Stimulated activated CD8-positive, alpha-beta memory T cell treated with anti-CD3 and anti-CD28 coated beads, Interleukin-4, amount 100 ng/mL, for 24 hours (primary cell): ENCODE measurements at places on chromosomes 5 and 9.

- DNase-seq, result no peak
Observed at GRCh38 chr5:107419498-107419897, 251.2 kb downstream of the EFNA5 start.

GRCh38 chr5:14142202-14142826 lies 828 bp upstream of the TRIO start:
- DNase-seq, result no peak

GRCh38 chr9:117355542-117355941 lies 59.3 kb downstream of the ASTN2 start:
- no peak for DNase-seq

GRCh38 chr9:135993765-135994500 lies 32.8 kb upstream of the UBAC1 start:
- DNase-seq, result no peak

DNA sequence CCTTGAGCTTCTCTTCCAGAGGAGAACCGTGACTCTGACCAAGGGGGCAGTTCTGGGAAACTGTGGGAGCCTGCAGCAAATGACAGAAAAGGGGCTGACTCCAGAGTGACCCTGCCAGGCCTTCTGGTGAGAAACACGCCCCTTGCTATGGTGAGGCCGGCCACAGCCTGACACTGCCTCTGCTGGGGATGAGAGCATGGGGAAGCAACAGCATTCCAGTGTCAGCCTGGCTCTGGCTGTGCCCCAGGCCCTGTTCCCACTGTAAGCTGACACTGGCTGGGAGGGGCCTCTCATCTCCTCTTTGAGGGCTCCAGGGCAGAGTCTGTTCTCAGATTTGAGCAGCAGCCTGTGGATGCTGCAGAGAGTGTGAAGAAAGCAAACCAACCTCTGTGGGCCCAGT lies 180.0 kb upstream of the IL12B start:
- DNase-seq, result no peak

GRCh38 chr5:83787631-83788030 lies 67.0 kb upstream of the HAPLN1 start:
- DNase-seq, result no peak

DNA sequence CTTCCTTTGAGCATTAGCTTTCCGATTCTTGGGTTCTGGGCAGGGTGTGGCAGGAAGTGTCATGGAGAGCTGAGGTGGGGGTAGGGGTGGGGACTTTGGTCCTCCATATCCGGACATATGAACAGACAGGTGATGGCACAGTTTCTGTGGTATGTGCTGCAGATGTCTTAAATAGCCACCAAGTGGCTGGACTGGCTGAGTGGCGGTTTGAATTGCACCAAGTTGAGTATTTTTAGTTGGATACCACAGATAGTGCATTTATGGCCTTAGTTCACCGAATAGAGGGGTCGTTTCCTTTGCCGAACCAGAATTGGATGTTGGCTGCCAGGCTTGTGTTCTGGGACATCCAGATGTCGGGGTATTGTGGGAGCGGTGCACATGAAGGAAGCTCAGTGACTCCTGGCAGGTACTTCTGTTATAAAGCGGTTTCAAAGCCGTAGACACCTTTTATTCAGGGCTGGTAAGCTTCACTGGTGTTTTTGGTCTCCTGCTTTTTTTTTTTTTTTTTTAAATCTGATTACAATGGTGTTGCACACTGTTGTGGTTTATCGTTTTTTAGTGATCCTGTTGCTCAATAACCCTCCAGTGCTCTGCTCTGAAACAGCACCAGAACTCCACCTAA lies 15.1 kb upstream of the TNFAIP8 start:
- DNase-seq, result no peak

GRCh38 chr9:92631452-92632343 lies 38.2 kb downstream of the IPPK start:
- no peak for DNase-seq

GRCh38 chr5:90406466-90406865 lies 3.1 kb downstream of the CETN3 start:
- no peak for DNase-seq

- DNase-seq, result no peak
Observed at GRCh38 chr5:130462516-130462915, 558.3 kb downstream of the CHSY3 start.

DNA sequence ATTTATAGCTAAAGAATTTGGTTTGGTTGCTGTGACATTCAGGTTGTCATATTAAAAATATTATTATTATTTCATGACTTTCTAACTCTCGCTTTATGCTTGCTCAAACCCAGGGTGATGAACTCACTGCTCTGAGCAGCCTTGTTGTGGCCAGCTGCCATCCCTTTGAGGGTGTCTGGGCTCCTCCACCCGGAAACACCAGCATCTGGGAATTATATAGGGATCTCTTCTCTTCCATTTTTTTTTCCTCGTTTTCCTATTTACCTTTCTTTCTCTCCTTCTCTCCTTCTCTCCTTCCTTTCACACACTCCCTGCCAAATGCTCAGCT lies 355.8 kb upstream of the SMARCA2 start:
- no peak for DNase-seq

DNA sequence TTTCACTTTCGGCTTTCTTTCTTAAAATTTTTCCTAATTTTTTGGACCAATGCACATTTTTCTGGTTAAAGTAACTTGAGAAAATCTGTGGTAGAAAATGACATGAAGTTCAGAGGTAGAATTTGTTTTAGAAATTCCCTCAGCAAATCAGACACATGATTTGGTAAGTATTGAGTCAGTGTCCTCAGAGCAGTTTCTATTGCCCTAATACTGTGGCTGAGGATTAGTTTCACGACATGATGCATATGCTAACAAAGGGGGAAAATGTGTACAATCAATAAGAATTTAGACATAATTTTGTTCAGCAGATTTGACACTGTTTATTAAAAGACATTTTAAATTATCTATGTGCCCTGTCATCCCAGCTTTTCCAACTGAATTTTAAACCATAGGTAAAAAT lies 56.2 kb upstream of the GCNT4 start:
- DNase-seq, result no peak

DNA sequence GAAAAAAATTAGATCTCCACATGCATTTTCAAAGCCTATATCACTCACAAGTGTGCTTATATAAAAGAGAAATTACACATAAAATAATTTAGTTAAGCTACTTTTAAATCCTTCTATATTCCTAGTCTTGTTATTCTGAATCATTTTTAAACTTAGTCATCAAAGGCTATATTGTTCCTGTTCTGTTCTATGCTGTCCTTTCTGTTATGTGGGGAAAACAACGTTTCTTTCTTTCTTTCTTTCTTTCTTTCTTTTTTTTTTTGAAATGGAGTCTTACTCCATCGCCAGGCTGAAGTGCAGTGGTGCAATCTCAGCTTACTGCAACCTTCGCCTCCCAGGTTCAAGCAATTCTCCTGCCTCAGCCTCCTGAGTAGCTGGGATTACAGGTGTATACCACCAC lies 389.2 kb upstream of the FTMT start:
- no peak for DNase-seq

- DNase-seq, result no peak
Observed at GRCh38 chr5:94402096-94402495, 216.3 kb downstream of the KIAA0825 start.

DNA sequence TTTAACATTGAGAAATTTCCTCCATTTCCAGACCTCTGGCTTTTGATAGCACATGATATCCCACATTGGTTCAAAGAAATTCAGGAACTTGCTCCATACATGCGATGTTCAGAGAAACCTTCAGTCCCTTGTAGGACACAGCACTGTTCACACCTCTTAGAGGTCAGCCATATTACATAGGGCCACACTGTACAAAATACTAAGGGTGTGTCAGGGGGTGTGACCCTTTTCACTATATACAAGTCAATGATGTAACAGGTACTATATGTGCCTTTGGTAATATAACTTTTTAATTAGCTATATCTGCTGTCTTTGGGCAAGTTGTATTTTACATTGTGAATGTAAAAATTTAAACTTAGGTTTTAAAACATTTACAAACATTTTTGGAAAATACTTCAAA lies 505.5 kb downstream of the ENC1 start:
- no peak for DNase-seq

DNA sequence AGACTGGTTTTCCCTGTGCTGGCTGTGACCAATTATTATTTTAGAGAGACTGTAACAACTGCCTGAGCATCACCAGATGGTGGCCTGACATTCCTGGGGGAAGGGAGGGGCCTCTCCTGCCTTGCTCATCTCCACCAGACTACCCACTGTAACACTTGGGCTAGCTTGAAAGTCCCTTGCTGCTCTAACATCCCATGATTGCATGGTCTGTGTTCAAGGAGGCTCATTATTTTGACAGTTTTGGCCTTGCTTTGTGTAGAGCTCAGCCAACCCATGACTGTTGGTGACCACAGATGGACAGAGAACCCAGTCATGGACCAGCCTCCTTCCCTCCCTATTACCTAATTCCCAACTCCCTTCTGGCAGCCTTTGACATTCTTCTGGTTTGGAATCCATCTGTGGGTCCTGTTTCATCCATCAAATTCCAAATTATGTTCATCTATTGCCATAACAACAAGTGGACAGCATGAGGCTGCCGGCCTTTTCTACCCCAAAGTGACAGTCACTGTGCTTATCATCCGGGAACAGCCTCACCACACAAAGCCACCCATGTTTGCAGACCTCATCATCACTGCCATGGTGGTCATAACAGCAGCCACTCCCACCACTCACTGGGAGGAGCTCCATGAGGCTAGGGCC lies 49.0 kb upstream of the ICE1 start:
- DNase-seq, result no peak

GRCh38 chr9:81156381-81156780 lies 533.0 kb downstream of the TLE1 start:
- DNase-seq, result no peak

DNA sequence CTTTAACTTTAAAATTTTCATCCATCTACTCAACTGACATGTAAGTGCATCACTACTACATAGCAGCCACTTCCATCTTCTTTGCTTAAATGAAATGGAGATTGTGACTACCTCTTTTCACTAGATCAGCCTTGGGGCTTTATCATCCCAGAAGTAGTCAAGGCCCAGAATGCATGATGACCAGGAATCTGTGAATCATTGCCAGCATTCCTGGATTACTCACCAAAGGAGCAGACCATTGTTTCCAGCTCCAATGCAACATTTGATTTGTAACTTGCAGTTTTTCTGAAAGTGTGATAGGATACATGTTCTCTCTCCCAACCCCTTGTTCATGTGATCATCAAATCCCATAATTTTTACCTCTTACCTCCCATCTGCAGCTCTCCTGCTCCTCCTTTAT lies 65.1 kb downstream of the PLPPR1 start:
- DNase-seq, result no peak

DNA sequence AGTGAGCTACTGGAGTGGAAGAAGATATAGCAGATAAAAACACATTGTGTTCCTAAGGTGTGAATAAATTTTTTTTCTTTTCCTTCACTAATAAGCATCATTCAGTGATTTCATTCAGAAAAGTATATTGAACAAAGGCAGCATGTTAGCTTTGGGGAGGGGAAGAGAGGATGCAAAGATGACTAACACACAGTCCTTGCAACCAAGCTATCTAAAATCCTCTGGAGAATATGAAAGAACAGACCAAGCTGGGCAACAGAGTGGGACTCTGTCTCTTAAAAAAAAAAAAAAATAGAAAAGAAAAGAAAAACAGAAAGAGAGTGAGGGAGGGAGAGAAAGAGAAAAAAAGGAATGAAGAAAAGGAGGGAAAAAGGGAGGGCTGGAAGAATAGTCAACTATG lies 22.3 kb upstream of the OMD start:
- DNase-seq, result no peak

DNA sequence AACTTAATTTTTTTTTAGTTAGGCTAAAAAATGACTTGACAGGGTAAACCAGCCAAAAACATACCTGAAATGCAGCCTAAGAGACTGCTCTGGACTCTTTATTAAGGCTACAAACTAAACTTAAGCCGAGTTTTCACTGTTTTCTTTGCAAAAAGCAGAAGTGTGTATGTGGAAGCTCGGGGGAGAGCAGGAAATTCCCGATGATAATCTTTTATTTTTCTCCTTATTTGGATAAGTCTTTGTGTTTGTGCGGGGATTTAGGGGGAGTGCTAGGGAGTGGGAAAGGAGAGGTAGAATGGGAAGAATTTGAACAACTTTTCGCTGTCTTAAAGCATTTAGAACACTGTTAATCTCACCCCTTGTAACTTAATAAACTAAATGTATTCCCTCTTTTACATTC lies 30.7 kb upstream of the GPR21 start:
- no peak for DNase-seq

DNA sequence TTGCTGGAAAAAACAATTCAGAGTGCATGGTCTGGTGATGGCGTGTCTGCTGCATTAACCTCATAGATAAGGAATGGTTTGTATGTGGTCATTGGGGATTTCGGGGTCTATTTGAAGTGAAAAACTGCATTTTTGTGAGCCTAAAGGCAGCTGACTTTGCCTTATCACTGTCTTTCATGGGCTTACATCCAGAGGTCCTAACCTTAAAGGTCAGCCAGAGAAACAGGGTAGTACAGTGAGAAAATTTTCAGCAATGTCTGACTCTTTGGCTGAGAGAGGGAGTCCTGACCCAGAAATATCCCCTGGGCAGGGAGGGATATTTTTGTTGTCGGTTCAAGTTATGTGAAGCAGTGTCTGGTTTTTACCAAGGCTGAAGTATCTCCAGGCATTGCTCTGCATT lies 5.7 kb downstream of the PCSK5 start:
- no peak for DNase-seq

GRCh38 chr5:67045816-67046740 lies 150.5 kb downstream of the CD180 start:
- DNase-seq, result no peak

- DNase-seq, result no peak
Observed at GRCh38 chr5:176466245-176466871, 18.2 kb downstream of the FAF2 start.

GRCh38 chr5:151664694-151665585 lies 21.8 kb downstream of the SPARC start:
- no peak for DNase-seq

DNA sequence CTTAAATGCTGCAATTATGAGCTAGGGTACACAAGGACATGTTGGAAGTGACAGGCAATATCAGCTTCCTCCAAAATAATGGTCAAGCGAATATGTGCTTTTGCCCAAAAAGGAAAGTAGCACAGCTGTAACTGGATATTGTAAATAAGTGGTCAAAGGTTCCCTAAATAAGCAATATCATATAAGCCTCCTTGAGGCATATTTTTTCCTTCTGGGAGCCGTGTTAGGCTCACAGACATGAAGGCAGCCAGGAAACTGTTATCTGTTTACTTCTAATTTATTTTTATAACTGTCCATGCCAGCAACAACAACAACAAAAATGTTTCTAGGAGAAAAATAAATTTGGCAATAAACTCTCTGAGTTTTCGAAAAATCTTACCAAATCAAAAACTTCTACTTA lies 648.3 kb downstream of the PDE4D start:
- no peak for DNase-seq
